Stimulated activated CD4-positive, alpha-beta T cell treated with anti-CD3 and anti-CD28 coated beads, Interleukin-1b, Interleukin-23, amount 100 ng/mL, for 48 hours (primary cell): ENCODE measurements at places on chromosomes 4 and X.

GRCh38 chrX:21770631-21771321 lies 12.9 kb upstream of the SMPX start:
- DNase-seq = no peak

DNA sequence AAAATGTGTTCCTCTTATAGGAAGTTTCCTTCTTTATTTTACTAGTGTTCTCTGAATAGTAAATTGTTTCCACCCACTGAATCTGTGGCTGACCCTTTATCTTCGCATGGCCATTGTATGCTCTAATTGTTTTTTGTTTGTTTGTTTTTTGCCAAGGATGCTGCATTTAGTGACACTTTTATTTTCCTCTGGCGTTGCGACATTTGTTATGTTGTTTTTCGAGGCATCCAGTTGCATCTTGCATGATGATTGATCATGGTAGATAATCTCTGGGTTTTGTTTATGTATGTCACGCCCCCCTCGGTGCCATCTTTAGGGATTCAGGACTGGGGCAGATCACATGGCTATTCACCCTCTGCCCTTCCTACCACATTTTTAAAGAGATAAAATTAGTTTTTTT lies 2.2 kb downstream of the NMU start:
- DNase-seq = no peak

GRCh38 chr4:184807256-184807655 lies 18.5 kb downstream of the ACSL1 start:
- no peak for DNase-seq

- no peak for DNase-seq
These were observed 133.0 kb downstream of the ZC4H2 start for GRCh38 chrX:64843224-64843623.

DNA sequence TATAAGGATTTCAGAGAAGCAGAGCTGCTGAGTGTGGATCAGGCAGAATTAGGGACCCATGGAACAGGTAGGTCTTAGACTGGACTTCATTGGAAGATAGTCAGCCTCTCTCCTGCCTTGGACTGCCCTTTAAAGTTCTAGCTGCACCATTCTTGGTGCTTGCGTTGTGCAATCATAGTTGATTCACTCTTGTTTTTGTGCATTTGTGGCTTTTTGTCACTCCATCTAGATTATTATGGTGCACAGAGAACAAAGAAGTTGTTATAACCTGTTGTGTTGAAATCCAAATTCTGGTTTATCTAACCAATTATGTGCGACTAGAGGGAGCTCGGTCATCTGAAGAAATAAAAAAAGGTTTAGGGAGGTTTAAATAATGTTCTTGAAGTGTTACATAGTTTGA lies 59.3 kb downstream of the JADE1 start:
- no peak for DNase-seq

DNA sequence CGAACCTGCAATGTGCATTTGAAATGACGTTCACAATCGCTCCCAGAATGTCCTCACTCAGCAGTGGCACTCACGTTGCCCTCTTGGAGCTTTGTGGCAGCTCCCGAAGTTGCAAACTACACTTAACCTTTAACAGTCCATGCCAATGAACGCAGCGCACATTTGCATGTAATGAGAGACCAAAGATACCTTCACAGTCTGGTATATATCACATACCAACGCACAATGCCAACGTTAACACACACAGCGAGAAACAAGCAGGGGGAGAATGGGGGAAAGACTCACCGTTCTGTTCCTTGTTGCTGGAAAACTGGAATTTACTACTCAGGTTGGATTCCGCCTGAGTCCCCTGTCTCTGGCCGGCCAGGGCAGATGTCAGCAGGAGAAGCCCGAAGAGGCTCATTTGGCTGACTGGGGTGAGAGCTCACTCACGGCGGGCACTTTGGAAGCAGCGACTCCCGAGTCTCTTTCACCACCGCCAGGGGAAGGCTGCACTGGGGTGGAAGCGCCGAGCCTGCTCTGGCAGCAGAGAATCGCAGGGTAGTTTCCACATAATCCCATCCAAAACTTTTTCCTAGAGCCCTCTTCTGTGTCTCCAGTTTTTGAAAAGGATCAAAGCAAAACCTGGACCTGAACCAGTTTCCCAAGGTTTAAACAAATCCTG lies 966 bp downstream of the PDGFC start:
- no peak for DNase-seq

- DNase-seq = no peak
These were observed 13.4 kb upstream of the ADH4 start for GRCh38 chr4:99157478-99157935.

DNA sequence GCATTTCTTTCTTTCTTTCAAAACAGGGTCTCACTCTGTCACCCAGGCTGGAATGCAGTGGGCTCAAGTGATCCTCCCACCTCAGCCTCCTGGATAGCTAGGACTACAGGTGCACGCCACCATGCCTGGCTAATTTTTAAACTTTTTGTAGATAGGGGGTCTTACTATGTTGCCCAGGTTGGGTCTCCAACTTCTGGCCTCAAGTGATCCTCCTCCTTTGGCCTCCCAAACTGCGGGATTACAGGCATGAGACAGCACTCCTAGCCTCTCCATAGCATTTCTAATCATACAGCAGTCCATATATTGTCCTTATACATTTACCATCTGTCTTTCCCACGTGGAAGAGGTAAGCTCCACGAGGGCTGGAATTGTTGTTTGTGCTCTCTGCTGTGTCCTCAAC lies 2.0 kb upstream of the FHIP1A start:
- DNase-seq = no peak

DNA sequence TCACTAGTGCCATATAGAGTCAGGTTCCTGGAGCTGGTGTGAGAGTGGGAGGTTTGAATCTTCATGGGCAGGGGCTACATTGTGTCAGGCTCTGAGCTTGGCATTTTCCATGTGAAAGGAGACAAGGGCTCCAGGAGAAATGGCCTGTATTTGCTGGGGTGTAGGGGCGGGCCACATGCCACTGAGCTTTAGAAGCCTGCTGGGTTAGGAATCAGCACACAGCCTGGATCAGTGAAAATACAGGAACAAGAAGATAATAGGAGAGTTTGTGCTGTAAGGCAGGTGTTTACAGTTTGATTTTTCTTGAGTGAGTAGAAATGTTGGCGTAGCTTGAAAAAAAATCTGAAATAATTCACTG lies 35.4 kb downstream of the TBC1D14 start:
- DNase-seq = no peak

DNA sequence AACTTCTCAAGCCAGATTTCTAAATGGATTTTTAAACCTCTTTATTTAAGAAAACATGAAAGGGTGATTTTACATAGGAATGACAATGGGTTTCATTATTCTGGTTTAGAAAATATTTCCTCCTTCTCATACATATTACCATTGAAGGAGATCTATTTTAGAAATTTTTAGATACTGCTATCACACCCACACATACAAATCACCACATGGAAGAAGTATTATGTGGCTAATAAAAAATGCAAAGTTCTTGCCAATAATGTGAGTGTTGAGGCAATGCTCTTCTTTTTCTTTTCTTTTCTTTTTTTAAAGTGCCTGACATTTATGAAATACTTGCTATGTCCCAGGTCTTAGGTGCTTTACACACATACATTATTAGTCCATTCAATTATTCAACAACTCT lies 6.8 kb downstream of the STAP1 start:
- no peak for DNase-seq

DNA sequence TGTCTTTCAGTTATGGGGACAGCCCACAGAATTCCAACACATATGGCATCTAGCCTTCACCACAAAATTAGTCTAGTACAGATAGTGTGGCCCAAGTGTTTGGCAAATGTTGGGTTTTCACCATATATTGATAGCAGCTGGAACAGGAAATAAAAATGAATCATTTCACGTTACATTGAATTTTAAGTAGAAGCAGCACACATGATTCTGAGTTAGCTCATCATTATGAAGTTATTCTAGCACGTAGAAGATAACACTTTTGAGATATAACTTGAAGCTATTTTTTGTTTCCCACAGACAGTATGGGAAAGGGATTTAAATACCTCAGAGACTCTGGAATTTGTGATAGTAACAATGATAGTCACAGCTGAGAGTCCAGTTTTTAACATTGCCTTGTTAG lies 118.7 kb downstream of the FAT4 start:
- DNase-seq = no peak

DNA sequence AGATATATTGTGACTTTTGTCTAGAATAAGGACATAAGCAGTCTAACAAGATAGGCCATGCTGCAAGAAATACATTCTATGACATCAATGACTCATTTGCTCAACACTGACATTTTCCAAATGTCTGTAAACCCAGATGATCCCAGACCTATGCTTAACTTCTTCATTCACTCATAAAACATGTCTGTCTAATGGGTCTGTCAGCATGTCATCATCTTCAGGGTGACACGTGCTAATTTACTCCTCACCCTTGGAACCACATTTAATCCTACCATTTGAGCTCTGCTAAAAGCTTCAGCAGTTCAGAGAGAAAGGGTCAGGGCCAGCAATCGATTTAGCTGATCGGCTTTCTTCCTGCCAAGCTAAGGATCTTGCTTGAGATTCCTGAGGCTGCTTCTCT lies 109.4 kb upstream of the MAP3K15 start:
- DNase-seq = no peak

DNA sequence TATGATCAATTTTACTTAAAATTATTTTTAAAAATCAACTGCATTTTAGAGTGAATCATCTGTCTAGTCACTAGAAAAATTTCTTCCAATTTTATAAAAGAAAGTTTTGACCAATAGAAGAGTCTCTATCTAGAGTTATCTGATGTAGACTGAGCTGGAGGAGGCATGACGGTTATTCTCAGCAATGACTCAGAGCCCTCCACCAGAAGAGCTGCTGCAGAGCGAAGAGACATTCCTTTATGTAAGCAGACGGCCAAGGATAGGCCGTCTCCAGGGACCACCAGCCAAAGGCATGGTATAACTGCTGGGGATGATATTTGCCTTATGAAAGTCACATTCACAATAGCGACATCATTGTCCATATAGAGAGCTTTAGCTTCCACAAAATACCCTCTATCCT lies 23.0 kb downstream of the LDB2 start:
- no peak for DNase-seq
